ENCODE measurements at places on chromosomes 3 and 15.
A peak's percentile ranks its signal among the peaks of the same experiment; 100 is the strongest.

DNA sequence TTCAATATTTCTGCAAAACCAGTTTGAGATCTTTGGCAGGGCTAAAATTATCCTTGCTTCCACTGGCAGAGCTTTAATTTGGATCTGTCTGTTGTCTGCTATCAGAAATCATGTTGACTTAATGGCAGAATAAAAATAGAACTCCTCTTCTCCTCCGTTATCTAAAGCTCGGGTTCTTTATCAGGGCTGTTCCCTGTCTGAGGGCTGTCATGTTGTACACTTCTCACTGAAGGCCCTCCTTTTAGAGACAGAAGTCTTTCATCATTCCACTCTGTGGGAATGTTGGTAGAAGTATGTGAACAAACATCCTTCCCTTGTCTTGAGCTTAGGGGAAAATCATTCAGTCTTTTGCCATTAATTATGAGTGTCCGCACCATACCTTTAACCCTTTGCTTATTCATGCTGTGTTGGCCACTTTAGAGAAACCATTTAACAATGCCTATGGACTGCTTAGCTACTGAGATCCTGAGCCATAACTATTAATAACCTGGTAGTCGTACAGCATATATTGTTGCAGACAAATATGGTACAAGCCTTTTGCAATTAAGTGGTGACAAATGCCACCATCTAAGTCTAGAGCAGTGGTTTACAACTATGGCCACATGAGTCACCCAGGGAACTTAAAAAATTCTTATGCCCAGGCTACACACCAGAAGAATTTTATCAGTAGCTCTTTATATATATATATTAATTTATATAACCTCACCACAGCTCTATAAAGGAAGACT lies 226.0 kb upstream of the TPM1 start:
- no peak for DNase-seq

DNA sequence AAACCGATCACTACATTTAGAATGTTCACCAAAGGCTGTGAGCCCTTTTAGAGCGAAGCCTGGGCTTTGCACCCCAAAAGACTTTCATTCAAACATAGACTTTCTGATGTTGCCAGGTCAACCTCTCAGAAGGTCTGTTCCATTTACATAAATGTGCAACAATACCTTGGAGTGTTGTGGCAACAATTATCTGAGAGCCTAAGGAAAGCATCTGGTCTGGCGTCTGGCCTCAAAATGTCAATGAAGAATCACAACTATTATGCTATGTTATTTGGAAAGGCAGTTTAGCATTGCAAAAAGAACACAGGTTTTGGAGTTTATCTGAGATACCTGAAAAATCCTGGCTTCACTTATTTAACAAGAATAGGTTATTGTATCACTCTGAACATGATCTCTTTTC lies 50.0 kb downstream of the POLR2M start:
- DNase-seq = no peak

- no peak for DNase-seq
These were observed 10.2 kb downstream of the GNB5 start for GRCh38 chr15:52180851-52181450.

DNA sequence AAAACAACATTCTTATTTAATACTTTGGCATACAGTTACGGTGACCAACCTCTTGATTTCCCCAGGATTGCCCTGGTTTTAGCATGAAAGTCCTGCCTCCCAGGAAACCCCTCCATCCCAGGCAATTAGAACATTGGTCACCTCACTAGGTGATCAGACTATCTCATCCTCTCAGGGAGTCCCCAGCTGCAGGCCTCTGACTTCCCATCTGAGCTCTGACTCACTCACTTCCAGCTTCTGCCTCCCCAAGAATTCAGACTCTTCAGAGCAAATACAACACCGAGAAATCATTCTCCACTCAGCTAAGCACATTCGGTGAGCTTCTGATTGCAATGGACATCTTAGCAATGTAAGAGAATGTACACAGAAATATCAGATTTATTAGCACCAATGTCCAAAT lies 92.4 kb upstream of the HES1 start:
- DNase-seq = no peak

- no peak for DNase-seq
These were observed 953.1 kb downstream of the FHIT start for GRCh38 chr3:60298141-60298540.

GRCh38 chr15:37788767-37789396 lies 145.6 kb upstream of the TMCO5A start:
- no peak for DNase-seq

DNA sequence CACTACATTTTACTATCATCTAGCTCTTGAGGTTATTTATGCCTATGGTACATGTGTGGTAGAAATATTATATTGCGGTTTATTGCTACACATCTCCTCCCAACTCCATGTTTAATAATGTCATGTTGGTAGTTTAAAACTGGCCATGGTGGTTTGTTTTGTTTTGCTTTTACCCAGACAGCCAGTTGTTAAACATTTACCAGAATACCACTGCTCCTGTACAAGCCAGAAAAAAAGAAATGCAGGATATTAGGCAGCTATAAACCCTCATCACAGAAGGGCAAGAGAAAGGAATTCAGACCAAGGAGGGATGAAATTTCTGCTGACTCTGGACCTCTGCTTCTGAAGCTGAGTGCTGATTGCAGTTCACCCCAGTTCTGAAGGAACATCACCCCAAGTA lies 451.8 kb upstream of the IL12A start:
- no peak for DNase-seq

- no peak for DNase-seq
These were observed 11.5 kb downstream of the HTD2 start for GRCh38 chr3:58317811-58318210.

GRCh38 chr15:64251658-64252057 lies 88.8 kb upstream of the PPIB start:
- DNase-seq = no peak

DNA sequence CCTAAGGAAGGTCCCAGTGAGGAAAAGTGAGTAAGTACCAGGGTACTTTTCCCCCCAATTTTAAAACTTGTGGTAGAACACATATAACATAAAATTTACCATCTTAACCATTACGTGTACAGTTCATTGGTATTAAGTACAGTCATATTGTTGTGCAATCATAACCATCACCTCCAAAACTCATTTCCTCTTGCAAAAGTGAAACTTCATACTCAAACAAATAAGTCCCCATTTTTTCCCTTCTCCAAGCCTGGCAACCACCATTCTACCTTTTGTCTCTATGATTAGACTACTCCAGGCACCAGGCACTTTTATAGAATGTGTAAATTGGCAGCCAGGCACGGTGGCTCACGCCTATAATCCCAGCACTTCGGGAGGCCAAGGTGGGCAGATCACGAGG lies 12.2 kb downstream of the PRC1 start:
- no peak for DNase-seq

DNA sequence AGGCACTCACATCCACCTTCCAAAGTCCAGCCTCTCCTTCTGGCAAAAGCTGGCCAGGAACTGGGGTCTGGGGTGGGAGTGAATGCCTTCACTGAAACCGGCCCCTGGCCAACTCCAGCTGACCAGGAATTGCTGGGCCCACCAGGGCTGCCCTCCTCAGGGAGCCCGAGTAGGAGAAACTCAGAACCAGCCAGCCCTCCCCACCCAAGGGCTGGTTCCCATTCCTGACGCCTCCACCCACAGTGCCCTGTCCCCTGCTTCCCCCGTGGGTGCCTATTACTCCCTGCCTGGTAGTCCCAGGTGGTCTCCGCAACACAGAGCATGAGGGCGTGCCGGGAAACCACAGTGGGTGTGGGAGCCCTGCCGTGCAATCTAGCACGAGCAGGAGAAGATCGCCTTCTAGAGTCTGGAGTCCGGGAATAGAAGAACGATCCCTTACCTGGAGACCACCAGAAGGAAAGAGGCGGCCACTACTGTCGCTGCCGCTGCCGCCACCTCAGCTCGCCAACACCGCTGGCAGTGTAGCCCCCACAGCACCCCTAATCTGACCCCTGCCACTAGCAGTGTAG lies 178.8 kb downstream of the POTEB3 start:
- DNase-seq = no peak

DNA sequence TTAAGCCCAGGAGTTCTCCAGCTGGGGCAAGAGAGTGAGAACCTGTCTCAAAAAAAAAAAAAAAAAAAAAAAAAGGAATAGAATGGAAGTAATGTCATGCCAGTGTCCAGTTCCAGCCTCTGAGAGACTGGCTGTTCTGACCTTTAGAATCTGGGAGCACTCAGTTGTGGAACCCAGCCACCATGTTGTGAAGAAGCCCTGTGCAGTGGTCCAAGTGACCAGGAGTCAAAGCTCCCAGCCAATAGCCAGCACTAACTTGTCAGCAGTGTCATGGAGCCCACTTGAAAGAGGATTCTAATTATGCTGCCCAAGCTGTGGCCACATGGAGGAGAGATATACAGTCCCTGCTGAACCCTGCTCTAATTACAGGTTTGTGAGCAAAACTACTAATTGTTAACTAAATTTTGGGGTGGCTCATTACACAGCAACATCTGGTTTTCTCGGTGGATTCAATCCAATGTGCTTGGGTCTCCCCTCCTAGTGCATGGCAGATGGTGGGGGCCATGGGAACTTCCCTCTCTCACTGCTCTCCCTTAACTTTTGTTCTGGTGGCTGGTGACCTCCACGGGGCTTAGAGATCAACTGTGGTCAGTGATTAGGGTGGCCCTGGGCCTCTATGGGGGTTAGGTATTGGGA lies 55.5 kb downstream of the CLEC3B start:
- DNase-seq = no peak

- no peak for DNase-seq
These were observed 77.3 kb downstream of the FAM174B start for GRCh38 chr15:92578096-92578835.

DNA sequence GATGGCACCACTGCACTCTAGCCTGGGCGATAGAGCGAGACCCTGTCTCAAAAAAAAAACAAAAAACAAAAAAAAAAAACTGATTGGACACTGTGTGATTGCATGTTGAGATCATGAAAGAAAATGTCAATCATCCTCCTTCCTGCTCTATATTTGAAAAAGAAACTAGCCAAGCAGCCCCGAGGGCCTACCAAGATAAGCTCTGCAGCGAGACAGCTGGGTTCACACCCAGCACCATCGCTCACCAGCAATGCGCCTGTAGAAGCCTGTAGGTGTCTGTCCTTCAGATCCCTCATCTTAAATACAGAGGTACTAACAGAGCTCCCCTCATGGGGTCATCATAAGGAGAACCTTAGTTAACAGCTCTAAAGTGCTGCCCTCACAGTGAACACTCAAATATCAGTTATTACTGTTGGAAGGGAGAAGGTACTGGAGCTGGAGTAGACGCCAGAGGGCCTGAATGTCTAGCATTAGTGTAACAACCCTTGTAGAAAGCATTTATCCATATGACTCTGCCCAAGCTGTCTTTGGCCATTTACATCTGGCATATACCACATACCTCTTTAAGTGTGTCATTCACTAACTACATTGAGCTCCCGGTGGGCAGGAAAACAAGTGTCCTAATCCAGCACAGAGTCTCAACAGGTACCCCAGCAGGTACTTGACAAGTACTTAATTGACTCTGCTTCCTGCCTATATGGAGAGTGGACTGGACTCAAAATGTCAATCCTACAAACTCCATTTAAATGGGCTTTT lies 22.9 kb downstream of the MYLK start:
- no peak for DNase-seq

DNA sequence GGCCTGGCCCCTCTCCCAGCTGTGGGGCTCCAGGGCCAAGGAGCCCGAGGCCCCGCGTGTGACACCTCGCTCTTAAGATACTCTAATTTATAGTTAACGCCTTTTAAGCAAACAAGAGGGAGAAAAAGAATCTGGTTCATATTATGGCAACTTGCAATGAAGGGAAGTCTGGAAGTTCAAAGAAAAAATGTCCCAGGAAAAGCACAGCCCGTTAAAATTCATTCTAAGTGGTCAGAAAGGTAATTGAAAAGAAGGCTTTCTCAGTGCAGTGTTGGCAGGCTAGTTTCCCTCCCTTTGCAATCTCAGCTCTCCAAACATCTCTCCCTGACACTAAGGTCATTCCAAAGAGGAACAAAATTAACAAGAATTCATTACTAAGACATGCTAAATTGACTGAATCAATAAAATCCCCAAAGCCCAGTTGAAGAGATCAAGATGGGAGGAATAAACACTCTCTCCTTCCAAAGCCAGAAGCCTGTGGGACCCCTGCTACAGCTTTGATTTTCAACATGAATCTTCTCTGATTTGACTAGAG lies 339.3 kb downstream of the THSD4 start:
- DNase-seq = no peak

DNA sequence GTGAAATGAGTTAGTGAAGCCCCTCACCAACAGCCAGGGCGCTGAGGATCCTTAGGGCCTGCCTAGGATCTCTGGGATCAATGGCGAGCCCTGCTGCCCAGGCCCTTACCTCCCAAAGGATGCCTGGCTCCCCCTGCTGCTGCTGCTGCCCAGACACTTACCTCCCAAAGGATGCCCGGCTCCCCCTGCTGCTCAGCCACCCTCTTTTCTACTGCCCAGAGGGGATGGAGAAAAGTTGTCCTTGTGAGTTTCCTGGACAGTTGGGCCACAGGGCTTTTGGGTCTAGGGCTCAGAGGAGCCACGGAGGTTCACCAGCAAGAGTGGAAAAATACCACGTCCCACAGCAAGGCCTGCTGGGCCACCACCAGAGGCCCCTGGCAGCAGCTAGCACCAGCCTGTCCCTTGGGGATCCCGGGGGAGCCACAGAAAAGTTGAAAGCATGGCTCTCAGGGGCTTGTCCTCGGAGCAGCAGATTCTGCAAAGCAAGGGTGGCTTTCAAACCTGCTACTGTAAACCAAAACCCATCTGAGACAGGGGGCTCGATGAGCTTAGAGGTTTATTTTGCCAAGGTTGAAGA lies 59.4 kb downstream of the SLC6A6 start:
- DNase-seq = peak; percentile 17

DNA sequence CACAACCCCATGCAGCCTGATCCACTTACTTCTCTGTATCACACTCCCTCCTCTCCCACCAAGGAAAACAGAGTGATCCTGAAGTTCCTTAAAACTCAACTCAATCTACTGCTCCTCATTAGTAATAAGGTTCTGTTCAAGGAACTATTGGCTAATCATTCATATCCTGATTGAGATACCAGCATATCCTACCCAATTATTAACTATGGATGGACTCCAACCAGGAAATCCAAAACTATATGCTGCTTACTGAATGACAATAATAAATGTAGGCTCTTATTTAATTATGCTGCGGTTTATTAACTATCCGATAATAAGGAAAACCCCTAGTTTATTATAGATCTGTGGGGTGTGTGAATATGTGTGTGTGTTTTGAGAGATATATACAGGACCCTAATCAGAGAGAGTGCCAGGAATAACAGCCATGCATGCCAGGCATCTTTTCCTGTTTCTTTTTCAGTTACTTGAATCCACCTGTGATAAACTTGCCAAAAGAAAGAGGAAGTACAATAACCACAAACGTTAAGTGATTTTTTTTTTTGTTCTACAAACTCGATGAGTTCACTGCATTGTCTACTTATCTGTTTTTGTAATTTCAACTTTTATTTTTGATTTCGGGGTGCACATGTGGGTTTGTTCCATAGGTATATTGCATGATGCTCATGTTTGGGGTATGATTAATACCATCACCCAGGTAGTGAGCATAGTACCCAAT lies 1031.7 kb upstream of the CFAP20DC start:
- no peak for DNase-seq

DNA sequence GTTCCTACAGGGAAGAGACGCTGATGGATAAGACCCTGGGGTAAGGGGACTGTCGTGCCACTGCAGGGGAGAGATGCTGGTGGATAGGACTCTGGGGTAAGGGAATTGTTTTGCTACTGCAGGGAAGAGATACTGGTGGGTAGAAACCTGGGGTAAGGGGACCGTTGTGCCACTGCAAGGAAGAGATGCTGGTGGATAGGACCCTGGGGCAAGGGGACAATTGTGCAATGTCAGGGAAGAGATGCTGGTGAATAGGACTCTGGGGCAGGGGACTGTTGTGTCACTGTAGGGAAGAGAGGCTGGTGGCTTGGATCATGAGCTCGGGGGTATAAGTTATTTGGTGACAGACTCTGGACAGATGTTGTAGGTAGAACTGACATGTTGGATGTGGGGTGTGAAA lies 37.6 kb downstream of the WNT7A start:
- no peak for DNase-seq

Data from stimulated activated CD4-positive, alpha-beta T cell treated with anti-CD3 and anti-CD28 coated beads, Interleukin-1b, Interleukin-23, amount 100 ng/mL, for 1 hour (primary cell).